ENCODE measurements at places on chromosomes 5 and 9.

- DNase-seq: peak; percentile 63
These were observed 44.3 kb upstream of the SARDH start for GRCh38 chr9:133782157-133783130.

DNA sequence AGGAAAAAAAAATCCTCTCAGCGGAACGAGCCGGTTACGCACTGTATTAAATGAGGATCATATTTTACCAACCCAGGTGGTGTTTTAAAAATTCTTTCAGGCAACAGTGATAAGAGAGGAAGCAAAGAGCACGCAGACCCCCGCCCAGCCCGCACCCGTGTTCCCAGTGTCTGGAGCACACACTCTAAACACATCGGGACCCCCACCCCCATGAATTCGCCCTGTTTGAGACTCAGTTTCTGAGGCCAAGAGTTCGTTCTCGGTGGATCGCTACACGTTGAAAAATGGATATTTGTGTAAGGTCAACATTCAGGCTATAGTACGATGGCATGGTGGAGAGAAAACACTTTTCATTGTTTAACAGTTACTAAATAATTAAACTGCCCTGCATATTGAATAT is 196.3 kb downstream of the MEF2C start:
- no peak for DNase-seq

GRCh38 chr5:117245130-117245529 is 670.5 kb upstream of the SEMA6A start:
- no peak for DNase-seq

DNA sequence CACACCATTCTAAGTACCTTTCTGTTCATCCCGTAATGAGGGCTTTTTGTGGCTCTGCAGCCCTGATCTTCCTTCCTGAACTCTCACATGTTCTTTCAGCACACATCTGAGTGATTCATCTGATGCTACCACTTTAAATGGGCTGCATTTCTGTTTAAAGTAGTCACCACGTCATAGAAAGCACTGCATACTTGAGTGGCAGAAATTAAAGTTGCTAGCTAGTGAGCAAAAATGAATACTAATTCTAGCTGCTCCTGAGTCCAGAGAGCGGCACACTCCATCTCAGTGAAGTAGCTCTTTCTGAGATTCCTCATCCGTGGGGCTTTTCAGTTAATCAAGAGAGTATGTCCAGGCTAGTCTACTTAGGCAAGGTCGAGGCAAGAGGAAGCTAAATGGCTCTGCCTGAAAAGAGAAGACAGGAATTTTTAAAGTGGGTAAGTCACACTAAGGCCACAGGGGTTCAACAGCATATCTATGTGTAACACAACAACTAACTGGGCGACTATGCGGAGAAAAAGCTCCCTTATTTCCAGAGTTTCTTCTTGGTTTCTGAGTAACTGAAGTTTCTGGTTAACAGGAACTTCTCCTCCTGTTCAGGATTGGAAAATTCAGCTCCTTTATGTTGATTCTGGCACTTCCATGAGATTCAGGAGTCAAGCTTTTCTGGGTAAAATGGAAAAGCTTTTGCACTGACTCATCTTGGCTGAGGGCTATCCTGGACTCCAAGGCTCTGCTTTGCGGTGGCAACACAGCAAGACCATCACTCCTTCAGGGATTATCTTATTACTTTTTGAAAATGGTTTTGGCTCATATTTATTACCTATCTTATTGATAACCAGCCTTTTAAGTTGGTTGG is 109.5 kb downstream of the TAF11L14 start:
- DNase-seq: no peak

GRCh38 chr9:15249042-15249818 is 57.8 kb downstream of the TTC39B start:
- DNase-seq: no peak

DNA sequence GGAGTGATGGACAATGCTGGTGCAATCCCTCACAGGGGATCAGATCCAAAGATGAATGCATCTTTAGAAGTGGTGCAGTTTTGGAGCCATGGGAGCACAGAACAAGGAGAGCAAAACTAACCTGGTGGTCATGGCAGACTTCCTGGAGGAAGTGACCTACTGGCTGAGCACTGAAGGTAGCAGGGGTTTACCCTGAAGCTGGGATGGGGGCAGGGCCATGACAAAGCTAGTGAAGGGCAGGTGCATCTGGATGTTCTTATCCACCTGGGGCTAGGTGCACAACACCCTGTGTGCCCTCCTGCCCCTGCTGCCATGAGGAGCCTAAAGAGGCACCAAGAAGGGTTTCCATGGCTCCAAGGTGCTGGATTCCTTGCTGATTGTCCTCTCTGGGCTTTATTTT is 11.5 kb upstream of the PITX1 start:
- DNase-seq: no peak

DNA sequence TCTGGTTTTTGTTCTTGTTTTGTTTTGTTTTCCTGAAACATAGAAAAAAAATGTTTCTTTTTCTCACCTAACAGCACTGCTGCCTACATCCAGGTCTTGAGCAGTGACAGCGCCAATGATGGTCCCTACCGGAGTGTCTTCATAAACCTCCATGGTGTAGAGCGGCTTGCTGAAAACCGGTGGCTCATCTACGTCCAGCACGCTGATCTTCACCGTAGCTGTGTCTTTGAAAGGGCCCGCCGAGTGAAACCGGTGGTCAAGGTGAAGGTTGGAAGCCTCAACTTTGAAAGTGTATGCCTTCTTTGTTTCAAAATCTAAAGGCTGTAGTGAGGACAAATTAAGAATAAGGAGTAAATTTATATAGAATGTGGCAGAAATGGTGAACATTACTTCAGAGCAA is 1051.0 kb downstream of the CDH12 start:
- DNase-seq: no peak

GRCh38 chr5:14668181-14668591 is 3.7 kb downstream of the OTULIN start:
- no peak for DNase-seq

DNA sequence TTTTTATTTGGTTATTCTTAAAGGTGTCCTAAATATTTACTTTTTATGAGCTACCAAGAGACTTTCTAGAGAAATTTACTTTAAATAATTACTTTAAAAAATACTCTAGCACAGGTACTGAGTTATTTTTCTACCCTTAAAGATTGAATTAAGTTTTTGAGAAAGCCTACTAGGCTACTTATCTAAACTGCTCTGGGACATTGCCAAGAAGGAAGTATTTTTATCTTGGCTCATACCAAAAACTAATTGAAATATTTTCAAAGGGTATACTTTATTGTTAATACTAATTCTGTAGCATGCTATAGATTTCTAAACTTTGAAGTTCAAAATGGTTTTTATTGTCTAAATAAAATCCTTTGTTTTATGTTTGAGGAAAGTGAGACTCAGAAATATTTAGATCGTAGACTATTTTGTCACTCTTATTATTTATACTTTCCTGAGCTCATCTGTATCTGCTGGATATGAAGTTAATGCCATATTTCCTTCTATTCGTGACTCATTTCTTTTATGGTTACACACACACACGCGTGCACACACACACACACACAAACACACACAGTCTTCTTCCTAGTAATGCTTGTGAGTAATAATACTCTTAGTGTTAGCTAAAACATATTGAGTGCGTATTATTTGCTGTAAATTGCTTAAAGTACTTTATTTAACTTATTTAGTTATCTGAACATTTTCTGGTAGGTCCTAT is 89.5 kb downstream of the MAN2A1 start:
- no peak for DNase-seq

GRCh38 chr5:26669523-26669922 is 368.9 kb downstream of the CDH9 start:
- no peak for DNase-seq

DNA sequence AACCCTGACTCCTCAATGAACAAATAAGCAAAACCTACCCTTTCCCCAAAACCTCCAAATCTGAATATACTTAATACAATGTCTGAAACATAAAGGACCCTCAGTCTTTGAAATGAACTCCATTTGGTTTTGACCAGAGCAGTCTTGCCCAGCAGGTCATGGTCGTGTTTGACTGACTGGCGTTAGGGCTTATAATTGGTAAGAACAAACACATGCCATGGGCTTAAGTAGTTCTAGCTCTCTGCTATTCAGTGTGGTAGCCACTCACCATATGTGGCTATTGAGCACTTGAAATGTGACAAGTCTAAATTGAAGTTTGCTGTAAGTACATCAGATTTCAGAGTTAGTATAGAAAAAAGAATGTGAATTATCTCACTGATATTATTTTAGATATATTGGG is 42.1 kb downstream of the LRRTM2 start:
- no peak for DNase-seq

- no peak for DNase-seq
These were observed 3.9 kb downstream of the SH3PXD2B start for GRCh38 chr5:172450453-172450852.

GRCh38 chr5:34831303-34831702 is 7.7 kb upstream of the TTC23L start:
- DNase-seq: no peak

GRCh38 chr5:44089424-44090144 is 299.6 kb downstream of the FGF10 start:
- DNase-seq: no peak

GRCh38 chr5:11595045-11595444 is 309.2 kb downstream of the CTNND2 start:
- no peak for DNase-seq

DNA sequence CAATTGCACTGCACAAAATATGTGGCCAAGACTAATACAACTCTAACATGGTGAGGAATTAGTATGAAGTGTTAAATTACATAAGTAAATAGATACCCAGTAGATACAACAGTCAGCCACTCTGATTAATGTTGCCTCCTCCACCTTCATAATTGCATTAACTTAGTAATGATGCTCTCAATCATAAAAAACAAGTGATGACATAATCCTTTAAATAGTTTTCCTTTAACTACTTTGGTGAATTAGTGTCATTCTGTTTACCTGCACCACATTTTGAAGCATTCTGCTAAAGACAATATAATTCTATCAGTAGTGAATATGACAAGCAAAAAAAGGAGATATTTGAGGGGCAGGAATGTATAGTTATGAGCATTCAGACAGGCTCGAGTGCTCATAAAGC is 265.9 kb upstream of the SLC24A2 start:
- DNase-seq: no peak

DNA sequence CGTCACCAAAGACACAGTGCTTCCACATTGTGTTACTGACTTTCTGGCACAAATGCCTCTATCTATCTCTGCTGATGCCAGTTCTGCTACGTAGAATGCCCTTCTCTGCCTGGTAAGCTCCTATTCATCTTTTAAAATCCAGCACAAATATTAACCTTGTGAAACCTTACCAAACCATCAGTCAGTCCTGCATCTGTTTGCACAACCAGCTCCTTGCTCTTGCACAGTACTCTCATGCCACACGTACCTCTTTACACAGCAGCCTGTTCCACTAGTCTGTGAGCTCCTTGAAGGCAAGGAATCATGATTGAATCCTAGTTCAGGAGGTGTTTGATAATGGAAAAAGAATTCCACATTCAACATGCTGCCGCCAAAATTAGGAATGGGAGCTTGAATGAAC is 56.3 kb downstream of the TEX10 start:
- DNase-seq: no peak

- DNase-seq: no peak
These were observed 35.4 kb downstream of the SEMA6A start for GRCh38 chr5:116539222-116539621.

DNA sequence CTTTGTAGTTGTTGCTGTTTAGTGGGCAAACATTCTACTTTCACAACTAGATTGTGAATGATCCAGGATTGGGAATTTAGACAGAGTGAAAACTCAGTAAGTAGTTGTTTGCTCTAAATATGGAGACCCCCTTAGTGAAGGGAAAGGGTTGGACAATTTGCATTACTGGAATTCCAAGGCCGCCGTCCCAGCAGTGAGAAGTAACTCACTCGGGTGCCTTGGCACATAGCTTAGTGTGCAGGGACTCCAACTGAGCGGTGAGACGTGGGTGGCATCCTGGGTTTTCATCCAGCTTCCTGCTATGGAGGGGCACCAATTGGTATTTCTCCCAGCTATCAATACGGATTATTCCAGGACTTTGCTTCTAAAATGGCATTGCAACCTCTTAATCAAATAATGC is 69.7 kb upstream of the FCN1 start:
- DNase-seq: no peak
